ELR (cell line): ENCODE measurements at places on chromosomes 13 and 19.

DNA sequence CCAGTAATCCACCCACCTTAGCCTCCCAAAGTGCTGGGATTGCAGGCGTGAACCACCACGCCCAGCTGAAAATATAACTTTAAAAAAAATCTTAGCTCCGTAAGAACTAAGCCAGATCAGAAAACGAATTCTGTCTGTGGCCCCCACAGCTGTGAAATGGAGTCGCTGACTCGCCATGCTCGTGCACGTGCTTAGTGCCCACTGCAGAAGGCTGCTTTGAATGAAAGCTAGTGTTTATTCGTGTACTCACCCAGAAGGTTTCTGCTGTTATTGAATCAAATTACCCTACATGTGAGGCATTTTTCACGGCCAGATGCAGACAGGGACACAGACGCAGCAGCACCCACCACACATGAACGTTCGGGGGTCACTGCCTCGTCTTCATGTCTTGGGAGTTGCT is 61.7 kb upstream of the F7 start:
- no peak for DNase-seq

DNA sequence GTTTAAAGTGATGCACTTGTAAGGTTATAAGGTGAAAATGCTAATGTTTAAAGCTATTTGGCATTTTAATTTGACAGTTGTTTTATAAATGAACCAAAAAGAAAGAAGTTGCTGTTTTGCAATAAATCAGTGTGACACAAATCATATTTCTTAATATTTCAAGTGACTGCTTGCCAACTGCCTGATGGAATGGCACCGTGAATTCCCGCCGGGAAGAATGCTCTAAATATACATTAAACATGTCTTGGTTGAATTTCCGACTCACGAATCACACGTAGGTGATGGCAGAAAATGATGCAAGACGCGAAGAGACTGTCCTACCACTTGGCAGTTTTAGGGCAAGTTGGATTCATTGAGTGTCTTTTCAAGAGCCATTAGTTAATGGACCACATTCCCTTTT is 3.1 kb upstream of the GJB2 start:
- no peak for DNase-seq

- no peak for DNase-seq
Observed at GRCh38 chr13:44574466-44574855, 1.7 kb downstream of the TSC22D1 start.

- DNase-seq: peak; percentile 65
Observed at GRCh38 chr19:4455719-4456475, 1.7 kb downstream of the UBXN6 start.

DNA sequence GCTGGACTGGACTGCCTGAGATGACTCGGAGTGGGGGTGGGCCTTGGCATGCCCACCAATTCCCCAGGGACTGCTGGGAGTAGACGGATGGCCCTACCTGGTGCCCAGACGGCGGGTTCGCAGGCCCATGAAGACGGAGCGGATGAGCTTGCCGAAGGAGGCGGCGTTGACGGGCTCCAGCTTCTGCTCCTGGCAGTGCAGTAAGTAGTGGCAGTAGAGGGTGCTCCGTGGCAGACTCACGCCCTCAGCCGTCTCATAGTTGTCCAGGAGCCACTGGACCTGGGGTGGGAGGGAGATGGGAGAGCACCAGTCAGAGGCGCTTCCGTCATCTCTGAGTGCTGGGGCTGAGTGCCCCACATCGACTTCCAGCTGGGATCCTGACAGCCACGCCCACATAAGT is 17.6 kb downstream of the DCAF15 start:
- DNase-seq: no peak

DNA sequence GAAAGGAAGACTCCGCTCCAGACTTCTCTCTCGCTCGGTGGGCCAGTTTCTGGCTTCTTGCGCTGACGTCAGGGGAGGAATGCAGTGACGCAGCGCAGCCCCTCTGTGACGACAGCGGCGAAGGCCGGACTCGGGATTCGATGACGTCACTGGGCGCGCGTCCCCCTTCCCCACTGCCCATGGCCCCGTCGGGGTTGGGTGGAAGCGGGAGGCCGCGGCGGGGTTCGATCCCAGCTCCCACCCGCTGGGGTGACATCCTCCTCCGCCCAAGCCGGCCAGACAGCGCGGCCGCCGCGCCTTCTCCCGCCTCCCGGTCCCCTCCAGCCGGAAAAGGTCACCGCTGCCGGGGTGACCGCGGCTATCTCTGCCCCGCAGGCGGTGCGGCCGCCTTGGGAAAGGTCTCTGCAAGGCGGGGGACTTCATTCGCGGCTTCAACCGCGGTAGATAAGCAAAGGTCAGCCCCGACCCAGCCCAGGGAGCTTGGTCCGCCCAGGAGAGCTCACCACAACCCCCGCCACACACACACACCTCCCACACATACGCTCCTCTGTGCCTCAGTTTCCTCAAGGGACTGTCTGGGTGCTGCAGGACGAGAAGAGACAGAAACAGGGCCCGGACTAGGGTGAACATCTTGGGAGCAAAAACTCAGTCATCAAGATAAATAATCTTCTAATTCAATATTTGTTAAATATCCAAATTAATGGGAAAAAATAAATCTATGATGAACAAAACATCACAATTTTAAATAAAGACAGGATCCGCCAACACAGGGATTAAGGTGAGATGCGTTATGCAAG is 844 bp upstream of the RFX1 start:
- no peak for DNase-seq

DNA sequence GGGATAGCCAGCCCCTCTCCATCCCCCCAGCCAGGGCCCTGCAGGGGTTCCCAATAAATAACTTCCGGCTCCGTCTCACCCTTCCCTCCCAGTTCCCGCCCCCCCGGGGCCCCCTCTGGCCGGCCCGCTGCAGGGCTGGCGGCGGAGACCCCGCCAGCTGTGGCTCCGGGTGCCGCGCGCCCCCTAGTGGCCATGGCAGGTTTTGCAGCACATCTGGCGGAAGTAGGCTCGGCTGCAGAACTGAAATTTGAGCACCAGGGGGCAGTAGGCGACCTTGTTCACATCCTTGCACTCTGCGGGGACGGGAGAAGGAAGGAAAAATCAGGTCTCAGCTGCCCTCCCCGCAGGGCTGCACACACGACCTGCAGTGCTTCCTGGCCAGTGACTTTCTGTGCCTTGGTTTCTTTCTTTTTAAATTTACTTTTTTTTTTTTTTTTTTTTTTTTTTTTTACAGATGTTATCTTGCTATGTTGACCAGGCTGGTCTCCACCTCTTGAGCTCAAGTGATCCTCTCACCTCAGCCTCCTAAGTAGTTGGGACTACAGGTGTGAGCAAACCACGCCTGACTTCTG is 3.6 kb upstream of the MYO1F start:
- peak; percentile 79 for DNase-seq

DNA sequence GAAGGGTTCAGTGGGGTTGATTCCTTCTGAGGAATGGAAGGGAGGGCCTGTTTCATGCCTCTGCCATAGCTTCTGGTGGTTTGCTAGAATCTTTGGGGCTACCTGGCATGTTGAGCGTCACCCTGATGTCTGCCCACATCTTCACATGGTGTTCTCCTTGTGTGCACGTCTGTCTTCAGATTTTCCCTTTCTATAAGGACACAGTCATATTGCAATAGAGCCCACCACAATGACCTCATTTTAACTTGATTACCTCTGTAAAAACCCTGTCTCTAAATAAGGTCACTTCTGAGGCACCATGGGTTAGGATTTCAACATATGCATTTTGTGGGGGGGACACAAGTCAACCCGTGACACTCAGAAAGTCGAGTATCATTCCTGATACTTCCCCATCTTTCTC is 257.9 kb downstream of the COG6 start:
- no peak for DNase-seq

- peak; percentile 39 for DNase-seq
Observed at GRCh38 chr13:48571126-48571913, 38.4 kb upstream of the RCBTB2 start.

GRCh38 chr13:74329962-74330361 is 195.8 kb upstream of the KLF12 start:
- no peak for DNase-seq

- peak; percentile 27 for DNase-seq
Observed at GRCh38 chr13:65929436-65929835, 1300.7 kb downstream of the PCDH9 start.

DNA sequence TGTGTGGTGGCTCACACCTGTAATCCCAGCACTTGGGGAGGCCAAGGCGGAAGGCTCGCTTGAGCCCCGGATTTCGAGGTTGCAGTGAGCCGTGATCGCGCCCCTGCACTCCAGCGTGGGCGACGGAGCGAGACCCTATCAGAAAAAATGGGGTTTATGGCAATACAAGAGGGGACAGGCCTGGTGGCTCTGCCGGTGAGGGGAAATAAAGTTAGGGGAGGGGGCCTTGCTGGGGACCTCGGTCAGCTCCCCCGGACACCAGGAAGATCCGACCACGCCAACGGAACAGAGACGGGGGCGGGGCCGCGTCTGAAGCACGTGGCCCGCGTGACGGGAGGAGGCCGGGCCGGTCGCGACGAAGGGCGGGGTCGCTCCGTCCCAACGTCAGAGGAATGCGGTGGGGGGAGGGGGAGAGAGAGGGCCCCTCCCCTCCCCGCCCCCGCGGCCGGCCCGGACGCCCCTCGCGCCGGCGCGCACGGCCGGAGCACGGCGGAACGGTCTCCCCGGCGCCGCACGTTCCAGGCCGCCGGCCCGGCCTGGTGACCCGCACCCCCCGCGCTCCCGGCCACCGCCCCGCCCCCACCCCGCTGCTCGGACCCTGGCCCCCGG is 1.9 kb upstream of the HNRNPL start:
- peak; percentile 94 for DNase-seq

DNA sequence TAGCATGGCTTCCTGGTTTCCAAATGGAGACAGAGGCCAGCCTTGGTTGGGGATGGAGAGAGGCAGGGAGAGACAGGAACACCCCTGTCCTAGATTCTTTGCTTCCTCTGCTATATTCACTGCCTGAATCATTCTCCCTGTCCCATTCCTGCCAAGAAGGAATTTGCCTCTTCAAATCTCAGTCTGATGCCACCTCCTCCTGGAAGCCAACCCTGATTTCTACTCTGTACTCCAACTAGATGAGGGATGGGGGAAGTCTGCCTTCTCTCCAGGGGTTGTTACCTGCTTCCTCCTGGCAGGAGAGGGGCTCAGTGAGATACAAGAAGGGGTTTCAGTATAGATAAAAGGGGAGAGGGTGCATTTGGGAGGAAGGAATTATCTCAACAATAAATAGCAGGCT is 1.3 kb upstream of the ACTL9 start:
- no peak for DNase-seq

GRCh38 chr19:3001235-3001800 is 24.0 kb downstream of the TLE6 start:
- DNase-seq: no peak

GRCh38 chr19:5892772-5893275 is 10.8 kb downstream of the NDUFA11 start:
- DNase-seq: no peak
